ENCODE measurements at places on chromosomes 12 and 14.
A peak's percentile ranks its signal among the peaks of the same experiment; 100 is the strongest.

- DNase-seq = no peak
Observed at GRCh38 chr12:50119387-50119786, 7.4 kb downstream of the COX14 start.

- DNase-seq = no peak
Observed at GRCh38 chr12:72133497-72134055, 138.6 kb upstream of the TRHDE start.

DNA sequence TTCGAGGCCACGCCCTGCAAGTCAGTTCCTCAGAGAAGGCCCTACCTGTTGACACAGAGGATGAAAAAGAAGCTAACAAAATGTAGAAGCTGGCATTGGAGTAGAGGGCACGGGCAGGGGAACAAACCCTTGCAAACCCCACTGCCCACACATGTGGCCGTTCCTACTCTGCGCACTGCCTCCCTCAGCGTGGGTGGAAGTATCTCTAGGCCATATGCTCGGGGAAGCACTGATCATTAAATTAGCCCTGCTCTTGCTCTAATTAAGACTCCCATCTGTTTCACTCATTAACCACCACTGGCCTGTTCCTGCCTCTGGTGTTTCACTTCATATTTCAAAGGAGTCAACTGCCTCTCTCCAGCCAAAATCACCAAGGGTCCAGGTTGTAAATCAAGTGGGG is 201.2 kb upstream of the SFSWAP start:
- no peak for DNase-seq

DNA sequence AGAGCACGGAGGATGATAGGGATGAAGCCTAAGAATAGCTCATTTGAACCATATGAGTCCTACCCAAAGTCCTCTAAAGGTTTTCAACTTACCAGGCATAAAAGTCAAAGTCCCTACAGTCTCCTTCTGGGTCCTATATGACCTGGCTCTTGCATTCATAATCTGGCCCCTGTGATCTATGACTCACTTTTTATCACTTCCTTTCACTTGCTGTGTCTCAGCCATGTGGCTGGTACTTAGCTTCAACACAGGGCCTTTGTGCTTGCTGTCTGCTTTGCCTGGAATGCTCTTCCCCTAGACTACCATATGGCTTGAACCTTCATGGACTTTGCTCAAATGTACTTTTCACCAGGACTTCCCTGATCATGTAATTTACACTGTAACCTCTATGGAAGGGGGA is 137.6 kb upstream of the TMTC1 start:
- no peak for DNase-seq

DNA sequence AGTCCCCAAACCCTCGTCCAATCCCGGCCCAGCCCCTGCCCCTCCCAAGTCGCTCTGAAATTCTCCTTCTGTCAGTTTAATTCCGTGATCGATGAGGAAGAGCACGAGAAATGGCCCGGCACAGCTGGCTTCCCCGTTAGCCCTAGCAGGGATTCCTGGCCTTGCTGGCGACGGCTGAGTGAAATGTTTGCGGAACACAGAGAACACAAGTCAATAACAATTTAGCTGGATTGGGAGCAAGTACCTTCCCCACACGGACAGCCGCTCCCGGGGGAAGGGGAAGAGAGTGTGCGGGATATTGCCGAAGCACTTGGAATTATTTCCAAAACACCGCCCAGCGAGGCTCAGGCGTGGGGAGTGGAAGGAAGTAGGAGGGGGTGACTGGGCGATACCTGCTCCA is 134.6 kb downstream of the RBM19 start:
- DNase-seq = no peak

- DNase-seq = no peak
Observed at GRCh38 chr12:58727521-58727920, 192.8 kb downstream of the LRIG3 start.

DNA sequence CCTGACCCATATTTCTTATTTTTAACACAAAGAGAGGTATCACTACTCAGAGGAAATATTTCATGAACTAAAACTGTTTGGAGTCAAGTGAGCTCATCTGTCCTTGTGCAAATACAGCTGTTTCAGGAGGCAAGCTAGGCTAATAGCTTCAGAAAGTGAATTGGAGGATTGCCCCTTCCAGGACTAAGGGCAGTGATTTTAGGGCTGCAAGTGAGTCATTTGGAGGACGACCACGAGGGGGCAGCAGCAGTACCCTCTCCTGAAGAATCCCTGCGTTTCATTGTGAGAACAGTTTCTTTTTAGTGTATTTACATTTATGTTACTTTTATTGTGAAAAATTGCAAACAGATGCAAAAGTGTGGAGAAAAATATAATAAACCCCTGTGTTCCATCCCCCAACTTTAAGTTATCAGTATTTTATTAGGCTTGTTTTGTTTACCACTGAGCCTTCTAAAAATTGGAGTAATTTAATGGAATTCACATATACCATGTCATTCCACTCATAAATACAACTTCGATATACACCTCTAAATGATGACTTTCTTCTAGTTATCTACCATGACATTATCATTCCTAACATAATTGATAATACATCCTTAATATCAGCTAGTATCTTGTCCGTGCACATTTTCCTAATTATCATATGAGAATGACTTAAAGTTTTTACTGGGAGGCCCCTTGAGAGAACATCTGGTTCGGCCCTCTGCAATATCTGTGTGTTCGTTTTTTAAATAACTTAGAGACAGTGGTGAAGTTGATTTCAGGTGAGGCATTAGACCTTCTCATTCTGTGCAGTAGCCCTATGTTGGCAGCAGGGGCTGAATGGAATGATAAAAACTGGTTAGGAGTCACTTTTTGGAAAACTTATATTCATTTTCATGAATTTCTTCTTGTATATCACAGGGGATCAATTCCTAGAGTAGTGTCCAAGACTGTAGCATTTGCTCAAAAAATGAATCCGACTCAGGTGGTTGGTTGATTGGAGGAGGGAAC is 13.7 kb downstream of the FOXJ2 start:
- DNase-seq = peak; percentile 88

DNA sequence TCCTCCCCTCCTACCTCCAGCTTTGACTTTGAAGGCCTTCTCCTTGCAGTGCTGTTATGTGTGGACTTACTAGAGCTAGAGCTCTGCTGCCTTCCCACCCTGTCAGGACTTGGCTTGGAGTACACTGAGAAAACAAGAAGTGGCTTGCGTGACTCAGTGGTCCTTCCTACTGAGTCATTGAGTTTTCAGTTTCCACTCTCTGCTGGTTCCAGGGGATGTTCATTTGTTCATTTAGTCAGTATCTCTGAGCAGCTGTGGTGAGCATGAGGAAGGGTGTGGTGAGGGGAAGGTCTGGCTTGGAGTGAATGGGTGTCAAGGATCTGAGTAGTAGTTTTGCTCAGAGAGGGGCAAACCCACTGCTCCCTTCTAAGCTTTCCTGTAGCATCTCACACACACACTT is 17.2 kb upstream of the ELK3 start:
- DNase-seq = no peak

Data from CD8-positive, alpha-beta T cell (primary cell).